Cerebellar cortex (tissue), 1 donor: ENCODE measurements at places on chromosomes 4 and X.
A peak's percentile ranks its signal among the peaks of the same experiment; 100 is the strongest.

GRCh38 chrX:128973033-128973432 lies 550.3 kb downstream of the SMARCA1 start:
- no peak for DNase-seq

DNA sequence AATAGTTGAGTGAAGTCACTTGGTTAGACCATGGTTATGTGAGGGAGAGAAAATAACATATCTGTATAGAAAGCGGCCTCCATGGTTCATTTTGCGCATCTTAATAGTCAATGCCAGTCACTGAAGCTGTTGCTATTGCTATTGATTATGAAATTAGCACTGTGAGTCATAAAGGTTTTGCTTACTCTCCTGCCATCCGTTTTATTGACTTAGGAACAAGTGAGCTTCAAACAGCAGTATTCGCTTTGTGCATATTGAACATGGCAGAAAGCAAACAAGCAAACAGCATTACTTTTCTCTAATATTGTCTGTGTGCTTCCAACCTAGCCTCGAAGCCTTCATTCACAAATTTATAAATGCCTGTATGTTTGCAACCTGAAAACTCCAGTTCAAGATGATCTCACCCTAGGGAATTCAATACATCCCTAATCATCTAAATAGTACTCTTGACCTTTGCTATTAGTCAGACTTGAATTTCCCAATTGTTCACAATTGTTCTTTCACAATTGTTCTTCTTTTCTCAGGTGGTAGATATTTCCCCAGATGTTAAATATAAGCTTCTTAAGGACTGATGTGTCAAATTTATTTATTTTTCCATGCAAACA lies 55.9 kb upstream of the GABRA2 start:
- no peak for DNase-seq

GRCh38 chr4:88619971-88620370 lies 27.7 kb downstream of the HERC3 start:
- DNase-seq, result no peak

- no peak for DNase-seq
These were observed 4.5 kb downstream of the MMRN1 start for GRCh38 chr4:89899152-89899551.

DNA sequence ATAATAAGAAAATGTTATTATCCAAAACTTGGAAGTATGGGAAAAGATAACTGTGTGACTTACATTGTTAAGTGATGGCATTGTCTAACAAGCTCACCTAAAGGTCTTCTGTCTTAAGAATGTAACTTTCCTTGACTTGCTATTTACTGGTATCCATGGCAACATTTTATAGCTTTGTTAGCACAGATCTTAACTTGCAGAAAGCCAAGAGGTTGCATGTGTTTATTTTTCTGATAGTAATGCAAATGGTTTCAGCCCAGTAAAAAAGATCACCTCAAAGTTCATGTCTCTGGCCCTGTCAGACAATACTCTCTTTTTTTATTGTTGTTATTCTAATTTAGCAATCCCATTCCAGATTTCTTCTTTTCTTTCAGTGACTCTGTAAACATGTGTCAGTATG lies 425.3 kb downstream of the SPRY1 start:
- no peak for DNase-seq

- DNase-seq, result peak; percentile 56
These were observed 10.7 kb downstream of the MED12 start for GRCh38 chrX:71128915-71129765.

GRCh38 chrX:110665223-110666002 lies 130.2 kb downstream of the CHRDL1 start:
- peak; percentile 9 for DNase-seq

DNA sequence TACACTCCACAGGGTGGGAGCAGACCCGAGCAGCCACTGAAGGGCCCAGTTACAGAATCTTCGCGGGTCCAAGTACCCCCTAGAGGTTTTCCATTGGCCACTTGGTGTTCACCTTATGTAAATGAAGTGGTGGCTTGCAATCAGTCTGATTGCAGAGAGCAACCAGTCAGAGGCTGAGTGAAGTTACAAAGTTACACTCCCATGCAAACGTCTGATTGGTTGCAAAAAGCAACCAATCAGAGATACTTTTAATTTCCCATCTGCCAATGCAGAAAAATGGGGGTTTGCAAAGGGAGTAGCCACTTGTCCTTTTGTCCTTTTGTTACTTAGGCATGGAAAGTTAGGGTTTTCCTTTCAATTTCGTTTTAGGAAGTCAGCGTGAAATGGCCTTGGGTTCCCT lies 27.0 kb upstream of the NKAP start:
- no peak for DNase-seq

- DNase-seq, result peak; percentile 83
These were observed at the start of gene MED12 for GRCh38 chrX:71118032-71118984. Gene MED12 (plus strand): TSS chrX:71118596. CDS start chrX:71118755, 159 bp downstream.

- no peak for DNase-seq
These were observed 2.4 kb downstream of the CHST7 start for GRCh38 chrX:46575991-46576392.

DNA sequence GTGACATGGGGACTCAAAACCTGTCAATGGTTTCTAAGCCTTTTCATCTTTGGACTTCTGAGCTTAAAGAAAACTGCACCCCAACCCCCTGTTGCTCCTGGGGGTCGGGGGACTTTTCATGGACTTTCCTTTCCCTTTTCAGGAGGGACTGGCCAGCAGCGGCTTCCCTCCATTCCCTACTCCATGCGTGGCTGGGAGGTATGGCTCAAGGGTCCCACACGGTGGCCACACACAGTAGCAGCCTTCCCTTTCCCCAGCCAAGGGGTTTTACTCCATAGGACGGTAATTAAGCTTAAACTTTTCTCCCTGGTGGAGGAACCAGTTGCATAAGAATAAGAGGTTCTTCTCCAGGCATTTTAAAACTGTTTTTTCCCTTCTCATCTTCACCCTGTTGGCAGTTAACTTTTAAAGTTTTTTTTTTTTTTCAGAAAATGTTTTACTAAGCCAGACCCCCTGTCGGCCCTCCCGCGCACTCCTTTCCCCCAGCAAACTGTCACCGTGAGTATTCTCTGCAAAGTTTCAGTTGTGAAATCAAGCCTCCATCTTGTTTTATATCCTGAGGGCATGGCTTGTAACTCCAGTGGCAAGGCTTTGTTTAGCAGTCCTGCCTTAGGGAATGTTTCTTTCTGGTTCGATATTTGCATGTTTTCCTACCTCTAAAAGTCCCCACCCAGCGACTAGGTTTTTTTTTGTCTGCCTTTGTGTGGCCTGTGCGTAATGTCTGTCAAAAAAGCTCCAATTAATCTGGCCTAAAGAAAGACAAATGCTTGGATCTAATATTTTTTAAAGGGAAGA lies 325.7 kb downstream of the TLL1 start:
- no peak for DNase-seq

DNA sequence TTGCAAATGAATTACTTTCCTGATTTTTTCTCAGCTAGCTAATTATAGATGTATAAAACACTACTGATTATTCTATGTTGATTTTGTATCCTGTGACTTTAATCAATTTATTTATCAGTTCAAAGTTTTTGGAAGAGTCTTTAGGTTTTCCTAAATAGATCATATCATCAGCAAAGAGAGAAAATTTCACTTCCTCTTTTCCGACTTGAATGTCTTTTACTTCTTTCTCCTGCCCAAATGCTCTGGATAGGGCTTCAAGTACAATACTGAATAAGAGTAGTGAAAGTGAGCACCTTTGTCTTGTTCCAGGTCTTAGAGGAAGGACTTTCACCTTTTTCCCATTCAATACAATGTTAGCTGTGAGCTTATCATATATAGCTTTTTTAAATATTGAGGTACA lies 417.9 kb downstream of the PDGFC start:
- no peak for DNase-seq
